Colonic mucosa (tissue), 4 donors: ENCODE measurements at places on chromosomes 3 and 15. TPM values are rescaled to one million over a fixed set of nuclear protein-coding genes. Genes with fewer than 3 reads are reported as not detected.

- H3K27me3 ChIP-seq = no peaks in the 10 kb centered on the region
- no peak overlapping the region for H3K27ac ChIP-seq
- H3K36me3 ChIP-seq = no peaks in the 10 kb centered on the region
- H3K4me1 ChIP-seq = no peaks in the 10 kb centered on the region
- H3K4me3 ChIP-seq = no peak overlapping the region
- no peak for DNase-seq
Measured at GRCh38 chr3:137992592-137992991, 17.4 kb upstream of the CLDN18 start.

DNA sequence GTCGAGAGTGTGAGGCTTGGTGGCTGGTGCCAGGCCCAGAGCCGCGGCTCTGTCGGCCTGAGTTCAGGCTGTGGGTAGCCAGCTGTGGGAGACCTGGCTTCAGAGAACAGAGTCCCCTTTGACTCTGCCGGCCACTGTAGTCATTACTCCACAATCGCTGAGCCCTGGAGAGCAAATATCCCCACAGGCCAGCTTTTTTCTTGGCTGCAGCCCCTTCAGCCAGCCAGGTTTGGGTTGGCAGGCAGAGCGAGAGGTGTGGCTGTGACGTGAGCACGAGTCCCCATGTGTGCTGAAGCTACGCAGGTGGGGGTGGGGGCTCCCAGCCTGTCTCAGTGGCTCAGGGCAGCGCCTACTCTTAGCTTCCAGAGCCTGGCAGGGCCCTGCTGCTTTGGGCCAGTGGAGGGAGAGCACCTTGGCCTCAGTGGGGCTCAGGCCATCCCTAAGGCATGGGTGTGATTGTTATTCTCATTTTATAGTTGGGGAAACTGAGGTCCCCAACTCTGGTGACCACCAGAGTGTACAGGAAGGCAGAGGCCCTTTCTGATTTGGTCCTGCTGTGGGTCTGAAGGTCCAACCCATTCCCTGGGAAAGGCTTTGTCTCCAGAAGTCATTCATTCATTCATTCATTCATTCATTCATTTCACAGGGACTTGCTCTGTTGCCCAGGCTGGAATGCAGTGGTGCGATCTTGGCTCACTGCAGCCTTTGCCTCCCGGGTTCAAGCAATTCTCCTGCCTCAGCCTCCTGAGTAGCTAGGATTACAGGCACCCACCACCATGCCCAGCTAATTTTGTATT lies 45.7 kb upstream of the LCTL start:
- H3K4me3 ChIP-seq = no peak overlapping the region
- no peaks in the 10 kb centered on the region for H3K36me3 ChIP-seq
- H3K27ac ChIP-seq = no peak overlapping the region
- H3K4me1 ChIP-seq = no peaks in the 10 kb centered on the region
- DNase-seq = no peak

GRCh38 chr3:114207768-114208167 lies 28.9 kb upstream of the DRD3 start:
- H3K4me3 ChIP-seq = no peak overlapping the region
- DNase-seq = no peak
- no peaks in the 10 kb centered on the region for H3K27me3 ChIP-seq
- no peaks in the 10 kb centered on the region for H3K4me1 ChIP-seq

SEMA5B gene
- total RNA-seq = 0.40 TPM
